ENCODE measurements at places on chromosomes 13 and 19.

DNA sequence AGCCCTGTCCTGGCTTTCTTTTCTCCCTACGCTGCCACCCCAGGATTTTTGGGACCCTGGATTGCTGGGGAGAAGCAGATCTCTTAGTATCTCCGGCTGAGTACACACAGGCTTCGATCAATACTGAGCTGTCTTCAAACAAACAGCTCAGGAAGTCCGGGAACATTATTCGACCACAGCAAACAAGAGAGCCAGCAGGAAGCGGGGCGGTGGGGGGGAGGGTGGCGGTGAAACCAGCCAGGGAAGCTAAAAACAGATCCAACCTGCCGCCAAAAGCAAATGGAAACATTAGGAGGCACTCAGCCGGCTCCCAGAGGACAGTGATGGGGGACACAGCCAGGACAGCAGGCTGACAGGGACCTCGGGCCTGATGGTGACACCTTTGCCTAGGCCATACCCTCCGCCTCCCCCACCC is 12.2 kb upstream of the BCAM start:
- no peak for DNase-seq

DNA sequence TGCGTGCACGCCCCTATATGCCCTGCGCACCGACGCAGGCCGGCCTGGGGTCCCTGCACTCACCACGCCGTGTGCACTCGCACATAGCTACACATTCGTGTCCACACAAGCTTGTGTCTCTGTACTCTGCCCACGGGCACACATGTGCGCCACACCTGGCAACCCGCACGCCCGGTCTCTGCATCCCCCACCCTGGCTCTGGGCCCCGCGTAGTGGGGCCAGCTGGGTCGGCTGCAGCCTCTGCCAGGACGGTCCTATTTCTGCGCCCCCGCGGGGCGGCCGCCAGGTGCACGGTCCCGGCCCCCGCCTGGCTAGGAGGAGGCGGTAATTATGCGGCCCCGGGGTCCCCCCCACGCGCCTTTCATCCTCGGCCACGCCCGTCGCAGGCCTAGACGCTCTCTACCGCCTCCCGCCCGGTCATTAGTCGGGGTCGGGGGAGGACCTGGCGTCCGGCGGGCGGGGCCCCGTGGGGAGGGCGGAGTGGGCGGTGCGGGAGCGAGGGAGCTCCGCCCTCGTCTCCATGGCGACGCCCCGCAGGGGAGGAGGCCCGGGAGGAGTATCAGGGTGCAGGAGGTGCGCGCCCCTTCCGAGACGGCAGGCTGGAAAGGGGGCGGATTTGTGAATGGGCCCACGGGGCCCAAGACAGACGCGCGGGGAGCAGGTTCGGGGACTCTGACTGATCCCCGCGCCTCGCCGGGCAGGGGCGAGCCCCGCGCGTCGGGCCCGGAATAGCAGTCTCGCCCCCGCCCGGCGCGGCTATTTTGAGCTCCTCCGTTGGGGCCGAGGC is 2.8 kb upstream of the CIRBP start:
- DNase-seq, result peak; percentile 76

- no peak for DNase-seq
These were observed 694.3 kb upstream of the SGCG start for GRCh38 chr13:22486490-22486889.

DNA sequence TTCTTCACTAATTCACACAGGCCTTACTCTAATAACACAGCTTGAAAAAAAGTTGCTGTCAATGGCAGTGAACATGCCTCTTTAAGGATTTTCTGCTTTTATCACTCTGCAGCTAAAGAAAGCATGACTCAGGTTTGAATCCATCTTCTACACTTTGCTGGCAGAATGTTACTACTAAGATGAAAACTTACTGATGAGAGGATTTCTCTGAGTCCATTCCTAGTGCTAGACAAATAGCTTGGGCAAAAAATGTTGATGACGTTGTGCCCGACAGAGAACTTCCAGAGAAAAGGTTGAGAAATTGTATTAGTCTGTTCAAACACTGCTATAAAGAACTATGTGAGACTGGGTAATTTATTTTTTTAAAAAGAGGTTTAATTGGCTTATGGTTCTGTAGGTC is 572.0 kb downstream of the IRS2 start:
- no peak for DNase-seq

GRCh38 chr19:49104229-49104864 is 9.8 kb upstream of the LIN7B start:
- no peak for DNase-seq

- DNase-seq, result no peak
These were observed 167.4 kb upstream of the STARD13 start for GRCh38 chr13:33452873-33453517.

GRCh38 chr19:1551068-1552040 is 16.8 kb downstream of the MEX3D start:
- no peak for DNase-seq
